ENCODE measurements at places on chromosomes 3 and 15.

DNA sequence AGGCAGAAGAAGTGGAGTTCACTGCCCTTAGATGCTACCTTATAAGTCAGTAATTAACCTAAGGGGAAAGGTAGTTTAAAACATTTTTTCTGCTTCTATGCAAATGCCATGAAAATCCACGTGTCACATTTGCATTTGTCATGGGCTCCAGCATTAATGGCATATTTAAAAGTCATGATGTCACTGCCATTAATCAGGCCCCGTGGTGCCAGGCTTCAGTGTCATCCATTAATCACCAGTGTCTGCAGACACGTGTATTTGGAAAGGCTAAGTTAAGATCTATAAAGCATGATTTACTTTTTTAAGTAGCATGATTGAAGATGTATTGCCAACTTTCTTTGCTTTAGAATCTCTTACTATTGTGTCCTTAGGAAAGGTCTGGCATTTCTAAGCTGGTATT lies 857.8 kb downstream of the TUSC7 start:
- no peak for DNase-seq

GRCh38 chr3:85360742-85361387 lies 402.1 kb downstream of the CADM2 start:
- DNase-seq, result peak; percentile 67

GRCh38 chr3:167198949-167199600 lies 181.0 kb downstream of the ZBBX start:
- no peak for DNase-seq

DNA sequence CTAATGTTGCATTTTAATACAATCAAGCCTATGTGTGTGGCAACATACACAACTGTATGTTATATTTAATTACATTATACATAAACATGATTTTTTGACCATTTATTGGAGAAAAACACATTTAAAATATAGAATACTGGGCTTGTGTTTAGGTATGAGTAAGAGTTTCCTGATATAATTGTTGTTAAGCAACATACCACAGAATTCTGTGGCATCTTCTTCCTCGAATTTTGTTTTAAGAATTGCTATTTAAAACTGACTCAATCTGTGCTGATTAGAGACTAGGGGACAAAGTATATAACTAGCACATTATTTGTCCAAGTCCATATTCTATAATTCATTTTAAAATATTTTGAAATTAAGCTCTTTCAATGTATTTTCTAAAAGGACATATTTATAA lies 376.8 kb upstream of the THBS1 start:
- no peak for DNase-seq

- no peak for DNase-seq
These were observed 2.5 kb downstream of the NT5DC2 start for GRCh38 chr3:52530918-52531826.

DNA sequence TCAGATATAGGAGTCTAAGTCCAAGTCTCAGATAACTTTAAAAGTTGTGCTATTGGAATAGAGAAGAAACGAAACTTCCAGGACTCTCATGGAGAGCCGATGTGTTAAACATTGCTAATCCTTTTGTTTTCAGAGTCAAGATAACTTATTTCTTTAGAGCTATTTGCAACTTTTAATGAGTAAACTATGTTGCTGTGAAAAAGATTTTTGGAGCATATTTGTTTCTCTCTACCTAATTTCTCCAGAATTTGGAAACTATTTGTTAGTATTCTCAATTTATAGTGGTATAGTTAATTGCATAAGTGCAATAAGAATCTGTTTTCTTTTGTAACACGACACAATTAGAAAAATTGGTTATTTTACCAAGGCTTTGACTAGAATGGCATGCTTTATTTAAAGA lies 588.9 kb downstream of the NTRK3 start:
- no peak for DNase-seq

Data from NCI-H1092 (cell line).